Caki2 (cell line): ENCODE measurements at places on chromosomes 2 and 18.

DNA sequence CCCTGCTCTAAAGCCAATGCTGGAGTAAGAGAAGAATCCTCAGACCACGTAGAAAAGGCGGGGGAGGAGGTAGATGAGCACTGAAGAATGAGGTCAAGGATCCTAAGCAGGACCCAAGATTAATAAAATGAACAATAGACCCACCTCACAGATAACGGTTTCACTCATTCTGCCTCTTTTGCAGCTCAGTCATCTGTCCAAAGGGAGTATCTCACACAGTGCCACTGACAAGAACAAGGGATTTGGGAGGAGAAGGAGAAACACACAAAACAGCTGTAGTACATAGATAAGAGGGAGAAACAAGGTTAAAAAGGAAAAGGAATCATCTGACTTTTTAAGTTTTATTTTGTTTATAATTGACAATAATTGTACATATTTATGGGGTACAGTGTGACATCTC lies 30.9 kb upstream of the SULT1C4 start:
- no peak for DNase-seq

DNA sequence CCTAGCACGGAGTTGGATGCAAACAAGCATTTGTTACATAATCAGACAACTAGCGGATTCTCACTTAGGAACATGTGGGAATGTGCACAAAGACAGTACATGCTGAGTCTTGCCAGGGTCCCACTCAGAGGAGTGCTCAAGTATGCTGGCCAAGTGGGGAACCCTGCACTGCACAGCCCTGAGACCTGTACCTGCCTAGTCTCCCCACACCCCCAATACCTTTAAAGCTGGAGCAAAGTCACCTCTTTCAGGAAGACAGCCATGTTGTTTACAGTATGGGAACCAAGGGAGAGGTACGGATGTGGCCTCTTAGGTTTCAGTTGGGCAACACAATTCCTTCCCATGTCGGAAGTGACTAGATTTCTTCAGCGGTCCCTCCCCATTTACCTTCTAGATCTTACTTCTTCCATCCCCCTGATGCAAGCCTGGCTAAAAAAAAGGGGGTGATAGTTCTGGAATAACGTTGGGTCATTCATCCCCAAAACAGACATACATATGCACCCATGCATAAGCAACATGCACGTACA lies 10.7 kb downstream of the CXCR1 start:
- no peak for DNase-seq

GRCh38 chr2:240588006-240588655 lies 1.6 kb downstream of the CAPN10 start:
- no peak for DNase-seq

DNA sequence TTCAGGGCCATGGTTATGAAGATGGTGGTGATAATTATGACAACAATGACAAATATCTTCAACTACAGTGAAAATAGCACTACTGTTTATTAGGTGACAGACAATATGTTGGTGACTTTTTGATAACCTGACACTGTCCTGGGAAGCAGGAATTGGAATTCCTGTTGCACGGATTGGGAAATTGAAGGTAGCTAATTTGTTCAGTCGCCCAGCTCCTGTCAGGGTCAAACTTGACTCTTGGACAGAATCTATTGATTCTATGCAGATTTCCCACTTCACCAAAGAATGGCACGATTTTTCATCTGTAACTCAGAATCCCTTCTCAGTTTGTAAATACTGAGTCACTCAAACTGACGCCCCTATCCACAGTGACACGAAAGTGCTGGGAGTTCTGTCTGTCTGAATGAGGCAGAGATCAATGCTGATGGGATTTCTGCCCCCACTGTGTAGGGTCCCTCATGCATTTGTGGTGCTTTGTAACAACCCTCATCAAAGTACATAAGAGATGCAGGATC lies 779.5 kb upstream of the ID2 start:
- no peak for DNase-seq
